ENCODE measurements at places on chromosomes 1 and 21.

GRCh38 chr1:171738911-171739310 is 3.0 kb downstream of the VAMP4 start:
- no peak for DNase-seq

DNA sequence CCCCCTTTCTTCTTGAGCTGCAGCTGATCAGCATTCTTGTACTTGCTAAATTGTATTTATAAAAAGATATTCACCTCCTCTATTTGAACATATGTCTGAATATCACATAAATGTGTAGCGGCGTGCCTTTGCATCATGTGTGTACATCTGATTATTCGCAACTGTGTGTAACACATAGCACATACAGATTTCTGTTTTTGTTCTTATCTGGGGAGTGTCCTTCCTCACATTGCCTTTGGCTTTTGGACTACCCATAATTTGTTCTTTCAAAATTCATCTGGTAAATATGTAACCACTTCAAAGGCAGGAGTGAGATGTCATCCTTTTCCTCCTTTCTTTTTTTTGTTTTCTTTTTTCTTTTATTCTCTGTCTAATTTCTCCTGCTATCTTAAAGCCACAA is 113.6 kb downstream of the PBX1 start:
- no peak for DNase-seq

DNA sequence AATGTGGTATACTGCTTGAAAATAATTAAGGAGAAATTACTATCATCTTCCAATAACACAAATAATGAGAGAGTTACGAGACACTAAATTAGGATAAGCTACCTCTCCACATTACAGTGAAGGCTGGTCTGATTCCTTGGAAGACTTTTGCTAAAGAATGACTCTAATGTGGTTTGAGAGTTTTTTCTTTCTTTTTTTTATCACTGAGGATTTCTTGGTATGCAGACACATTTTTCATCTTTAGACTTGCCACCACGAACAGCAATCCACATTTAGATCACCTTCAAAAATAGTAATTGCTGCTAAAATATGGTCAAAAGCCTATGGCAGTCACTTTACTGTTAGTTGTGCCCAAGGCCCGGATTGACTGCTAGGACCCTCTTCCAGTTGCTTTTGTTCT is 16.6 kb upstream of the TMEM35B start:
- no peak for DNase-seq

DNA sequence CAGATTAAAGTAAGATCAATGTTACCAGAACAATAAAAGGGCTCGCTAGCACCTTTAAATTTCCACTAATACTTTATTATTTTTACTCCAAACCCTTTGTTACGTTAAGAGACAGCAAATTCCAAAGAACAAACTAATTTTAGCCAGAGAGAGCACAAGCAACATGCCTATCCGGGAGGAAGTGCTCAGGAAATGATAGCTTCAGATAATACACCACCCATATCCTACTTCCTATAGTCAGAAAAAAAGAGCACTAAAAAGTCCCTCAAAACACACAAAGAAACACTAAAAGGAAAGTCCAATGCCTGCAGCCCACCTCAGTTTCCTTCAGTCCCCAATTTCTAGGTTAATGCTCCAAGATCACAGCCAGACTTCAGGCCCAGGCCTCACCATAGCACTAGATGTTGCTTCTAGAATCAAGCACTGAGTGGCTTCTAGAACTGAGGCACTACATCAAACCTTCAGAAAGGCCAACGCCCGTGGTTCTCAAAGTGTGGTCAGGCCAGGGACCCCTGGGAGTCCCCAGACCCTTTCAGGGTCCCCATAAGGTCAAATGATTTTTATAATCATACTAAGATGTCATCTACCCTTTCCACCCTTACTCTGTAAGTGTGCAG is 142.6 kb downstream of the PSMG1 start:
- peak; percentile 28 for DNase-seq

DNA sequence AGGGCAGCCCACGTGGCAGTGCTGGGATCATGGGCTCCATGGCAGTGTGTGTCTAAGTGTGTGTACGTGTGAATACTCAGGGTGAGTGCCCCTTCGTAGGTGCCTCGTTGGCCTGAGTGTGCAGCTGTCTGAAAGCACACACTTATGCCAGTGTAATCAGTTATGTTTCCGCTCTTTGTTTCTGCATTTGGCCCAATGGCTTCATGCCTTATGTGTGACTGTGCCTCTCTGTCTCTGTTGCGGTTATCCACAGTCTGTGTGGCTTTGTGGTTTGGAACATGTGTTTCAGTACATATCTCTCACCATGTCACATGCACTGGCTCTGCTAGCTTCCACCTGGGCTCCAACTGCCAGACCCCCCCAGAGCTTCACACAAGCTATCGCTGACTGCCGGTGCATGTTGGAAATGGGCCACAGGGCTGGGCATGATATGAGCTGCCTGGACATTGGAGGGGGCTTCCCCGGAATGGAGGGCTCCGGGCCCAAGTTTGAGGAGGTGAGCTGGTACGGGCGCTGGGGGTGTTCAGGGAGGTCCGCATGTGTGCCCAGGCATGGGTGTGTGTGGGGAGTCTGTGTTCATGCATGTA is 70.3 kb upstream of the TINAGL1 start:
- peak; percentile 93 for DNase-seq

GRCh38 chr1:24236789-24237371 is 49.8 kb upstream of the IFNLR1 start:
- no peak for DNase-seq

- no peak for DNase-seq
Measured at GRCh38 chr1:65279070-65279779, 30.1 kb upstream of the DNAJC6 start.

GRCh38 chr1:22024485-22025367 is 23.3 kb downstream of the CELA3A start:
- peak; percentile 84 for DNase-seq

GRCh38 chr1:176811511-176812288 is 348.7 kb downstream of the PAPPA2 start:
- no peak for DNase-seq

GRCh38 chr1:31799895-31800673 is 15.7 kb downstream of the SPOCD1 start:
- DNase-seq = no peak
